Activated naive CD4-positive, alpha-beta T cell (primary cell): ENCODE measurements at places on chromosomes 11 and 22.

GRCh38 chr11:31870609-31871309, 59.6 kb upstream of the PAX6 start:
- no peak for DNase-seq

GRCh38 chr22:23789121-23789520, 2.4 kb downstream of the SMARCB1 start:
- DNase-seq: no peak

DNA sequence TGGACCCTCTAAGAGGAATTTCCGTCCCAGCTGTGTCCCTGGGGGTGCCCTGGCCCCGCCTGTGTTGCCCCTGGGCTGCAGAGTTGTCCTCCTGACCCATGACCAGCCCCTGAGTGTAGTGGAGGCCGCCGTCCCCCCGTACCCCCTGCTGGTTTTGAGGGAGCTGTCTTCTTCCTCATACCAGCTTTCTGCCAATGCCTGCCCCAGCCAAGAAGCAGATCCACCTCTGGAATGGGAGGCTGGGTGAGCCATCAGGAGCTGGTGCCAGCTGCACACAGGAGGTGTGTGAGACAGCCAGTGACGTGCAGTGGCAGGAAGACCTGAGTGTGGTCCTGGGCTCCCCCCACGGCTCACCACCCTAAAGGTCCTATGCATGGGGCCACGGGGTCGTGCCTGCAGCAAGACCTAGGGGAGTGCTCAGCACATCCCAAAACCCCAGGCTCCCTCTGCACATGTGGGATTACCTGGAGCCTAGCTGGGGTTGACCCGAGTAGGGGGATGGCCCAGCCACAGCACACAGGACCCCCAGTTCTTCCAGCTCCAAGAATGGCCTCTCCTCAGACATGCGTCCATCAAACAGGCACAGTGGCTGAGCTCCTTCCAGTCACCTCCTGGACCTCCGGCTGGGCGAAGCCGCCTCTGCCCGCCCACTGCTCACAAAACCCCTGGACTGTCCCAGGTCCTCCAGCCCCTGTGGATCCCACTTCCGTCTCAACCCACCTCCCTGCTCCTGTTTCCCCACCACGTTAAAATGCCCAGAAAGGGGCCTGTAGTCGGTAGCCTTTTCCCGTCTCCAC, 647.6 kb downstream of the BRD1 start:
- no peak for DNase-seq

DNA sequence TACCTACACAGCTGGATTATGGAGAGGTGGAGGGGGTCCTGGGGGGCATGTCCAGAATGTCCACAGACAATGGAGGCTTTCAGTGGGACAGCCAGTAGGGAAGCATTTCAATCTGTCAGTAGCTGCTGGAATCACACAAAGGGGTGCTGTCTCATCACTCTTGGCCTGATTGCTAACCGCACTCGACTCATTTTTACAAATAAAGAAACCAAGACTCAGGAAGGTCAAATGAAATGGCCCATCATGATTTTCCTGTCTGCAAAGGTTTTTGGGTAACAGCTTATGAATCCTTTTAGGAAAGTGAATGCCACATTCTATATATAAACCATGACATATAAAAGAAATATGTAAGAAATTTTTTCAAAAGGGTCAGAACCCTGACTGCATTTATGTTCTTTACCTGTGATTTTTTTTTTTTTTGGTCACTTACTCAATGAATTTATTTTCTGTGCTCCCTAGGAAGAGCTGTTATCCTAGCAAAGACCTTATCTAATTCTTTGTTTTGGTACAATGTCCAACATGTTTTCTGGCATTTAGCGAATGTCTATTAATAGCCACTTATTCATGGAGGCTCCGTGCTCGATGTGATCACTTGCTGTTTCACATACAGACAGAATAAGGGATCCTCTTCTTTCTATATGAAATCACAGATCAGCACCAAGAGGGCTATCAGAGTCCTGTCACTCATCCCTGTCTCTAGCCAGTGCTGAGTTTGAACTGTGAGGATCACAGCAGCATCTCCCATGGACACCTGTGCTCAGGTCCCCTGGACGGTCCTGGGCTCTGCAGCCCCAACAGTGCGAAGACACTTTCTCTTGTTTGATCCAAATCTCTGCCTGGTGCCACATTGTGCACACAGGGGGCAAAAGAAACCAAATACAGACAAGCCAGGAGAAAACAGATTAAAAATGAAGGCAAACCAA, 979.7 kb downstream of the NTM start:
- DNase-seq: no peak

- DNase-seq: peak; percentile 71
Measured at GRCh38 chr11:75532200-75533048, 6.7 kb upstream of the GDPD5 start.

- DNase-seq: no peak
Measured at GRCh38 chr11:72218251-72218745, 1.7 kb downstream of the FOLR2 start.

DNA sequence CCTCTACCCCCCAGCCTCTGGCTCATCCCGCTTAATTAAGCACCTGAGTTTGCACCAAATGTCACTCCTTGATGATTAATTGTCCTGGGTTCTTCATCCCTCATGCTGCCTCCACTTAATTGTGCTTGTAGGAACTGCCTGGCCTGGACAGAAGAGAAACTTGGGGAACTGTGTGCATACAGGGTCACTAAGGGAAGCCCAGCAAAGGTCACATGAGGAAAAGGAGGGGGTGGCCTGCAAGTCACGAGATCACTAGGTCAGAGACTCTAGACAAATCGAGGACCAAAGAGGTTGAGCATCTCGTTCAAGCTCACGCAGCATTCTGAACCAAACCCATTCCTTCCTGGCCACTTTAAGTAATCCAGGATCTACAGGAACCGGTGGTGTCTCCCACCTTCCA, 75.8 kb downstream of the PDE2A start:
- DNase-seq: no peak

- DNase-seq: no peak
Measured at GRCh38 chr11:105456950-105457349, 152.9 kb upstream of the GRIA4 start.

DNA sequence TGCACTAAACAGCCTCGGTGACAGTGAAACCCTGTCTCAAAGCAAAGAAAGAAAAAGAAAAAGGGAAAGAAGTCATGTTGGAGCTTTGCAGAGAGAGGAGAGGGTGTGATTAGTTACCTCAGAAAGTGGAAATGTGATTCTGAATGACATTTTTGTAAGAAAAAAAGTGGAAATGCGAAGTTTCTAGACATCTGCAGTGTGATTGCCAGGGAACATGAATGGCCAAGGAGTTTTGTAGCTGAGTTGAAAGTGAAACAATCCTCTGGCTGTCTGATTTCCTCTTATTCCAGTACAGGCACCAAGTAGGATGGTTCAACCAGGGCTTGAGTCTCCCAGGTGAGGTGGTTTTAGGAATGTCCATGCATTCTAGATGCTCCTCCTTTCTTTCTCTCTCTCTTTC, 17.8 kb upstream of the SYVN1 start:
- no peak for DNase-seq

DNA sequence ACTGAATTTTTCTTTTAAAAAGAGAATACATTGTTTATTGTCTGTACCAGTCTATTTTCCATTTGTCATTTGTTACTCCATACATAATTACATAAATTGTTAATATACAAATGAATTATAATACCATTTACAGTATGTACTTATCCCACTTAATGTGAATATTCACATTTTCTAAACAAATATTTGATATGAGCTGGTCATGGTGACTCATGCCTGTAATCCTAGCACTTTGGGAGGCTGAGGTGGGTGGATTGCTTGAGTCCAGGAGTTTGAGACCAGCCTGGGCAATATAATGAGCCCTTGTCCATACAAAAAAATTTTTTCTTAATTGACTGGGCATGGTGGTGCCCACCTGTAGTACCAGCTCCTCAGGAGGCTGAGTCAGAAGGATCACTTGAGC, 6.8 kb downstream of the SC5D start:
- no peak for DNase-seq

- DNase-seq: no peak
Measured at GRCh38 chr11:35007277-35007676, 90.9 kb downstream of the PDHX start.

GRCh38 chr11:24903555-24903954, 406.7 kb downstream of the LUZP2 start:
- DNase-seq: no peak

- no peak for DNase-seq
Measured at GRCh38 chr11:111976119-111976766, 39.1 kb downstream of the DIXDC1 start.

DNA sequence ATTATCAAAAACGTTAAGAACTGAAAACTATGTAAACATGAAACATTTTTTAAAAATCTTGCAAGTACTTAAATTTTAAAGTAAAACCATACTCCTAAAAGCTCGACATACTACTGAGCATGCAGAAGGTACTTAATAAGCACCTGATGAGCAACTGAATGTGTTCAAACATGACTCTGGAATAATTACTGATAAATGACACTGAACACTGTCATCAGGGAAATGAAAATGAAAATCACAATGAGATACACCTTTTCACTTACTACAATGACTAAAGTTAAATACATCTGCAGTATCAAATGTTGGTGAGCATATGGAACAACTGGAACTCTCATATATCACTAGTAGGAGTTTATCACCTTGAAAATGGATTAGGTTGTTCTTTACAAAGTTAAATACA, 65.2 kb downstream of the PICALM start:
- DNase-seq: no peak

DNA sequence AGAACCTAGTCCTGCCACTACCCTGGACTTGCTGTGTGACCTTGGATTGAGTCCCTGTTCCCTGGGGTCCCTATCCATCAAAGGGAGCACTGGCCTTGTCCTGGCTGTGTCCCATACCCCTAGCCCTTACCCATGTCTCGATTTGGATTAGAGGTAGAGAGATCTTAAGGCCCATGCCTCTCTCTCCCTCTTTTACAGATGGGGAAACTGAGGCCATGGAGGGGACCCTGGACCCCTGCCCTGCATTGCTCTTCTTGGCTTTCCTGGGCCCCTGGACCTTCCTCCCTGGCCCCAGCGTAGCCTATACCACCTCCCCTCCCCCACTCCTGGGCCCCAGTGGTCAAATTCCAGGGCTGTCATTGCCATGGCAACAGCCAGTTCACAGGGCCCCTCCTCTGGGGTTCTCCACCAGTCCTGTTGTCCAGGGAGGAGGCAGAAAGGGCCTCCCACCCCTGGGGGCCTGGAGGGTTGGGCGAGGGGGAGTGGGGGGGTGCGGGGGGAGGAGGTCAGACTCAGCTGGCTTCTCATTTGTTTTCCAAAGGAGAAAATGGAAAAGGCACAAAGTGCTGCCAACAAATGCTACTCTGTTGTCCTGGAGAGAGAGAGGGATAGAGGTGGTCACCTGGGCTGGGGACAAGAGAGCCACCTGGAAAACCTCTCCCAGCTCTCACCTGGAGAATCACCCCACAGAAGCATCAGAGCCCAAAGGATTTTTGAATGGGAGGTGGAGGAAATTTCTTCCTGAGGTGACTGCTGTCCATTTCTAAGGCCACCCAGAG, 23.3 kb downstream of the ARHGEF17 start:
- no peak for DNase-seq

- DNase-seq: peak; percentile 45
Measured at GRCh38 chr11:57424792-57425564, 1.9 kb downstream of the SLC43A3 start.

DNA sequence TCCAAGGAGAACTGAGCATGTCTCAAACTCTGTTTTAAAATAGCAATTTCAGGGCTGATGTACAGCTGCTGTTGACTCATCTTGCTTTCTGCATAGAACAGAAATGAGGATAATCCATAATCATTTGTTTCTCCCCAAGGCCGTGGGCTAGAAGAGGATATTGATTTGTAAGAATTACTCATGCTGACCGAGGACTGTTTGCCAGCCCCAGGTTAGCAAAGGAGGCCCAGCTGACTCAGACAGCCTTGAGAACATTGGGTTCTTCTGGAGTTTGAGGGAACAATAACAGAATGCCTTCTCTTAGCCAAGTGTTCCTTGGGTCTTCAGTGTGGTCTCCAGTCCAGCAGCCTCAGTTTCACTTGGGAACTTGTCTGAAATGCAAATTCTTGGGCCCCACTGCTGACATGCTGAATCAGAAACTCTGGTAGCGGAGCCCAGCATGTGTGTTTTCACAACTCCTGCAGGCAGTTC, 92.0 kb downstream of the ZC3H12C start:
- DNase-seq: no peak

GRCh38 chr11:33317662-33318061, 60.5 kb downstream of the HIPK3 start:
- DNase-seq: no peak

DNA sequence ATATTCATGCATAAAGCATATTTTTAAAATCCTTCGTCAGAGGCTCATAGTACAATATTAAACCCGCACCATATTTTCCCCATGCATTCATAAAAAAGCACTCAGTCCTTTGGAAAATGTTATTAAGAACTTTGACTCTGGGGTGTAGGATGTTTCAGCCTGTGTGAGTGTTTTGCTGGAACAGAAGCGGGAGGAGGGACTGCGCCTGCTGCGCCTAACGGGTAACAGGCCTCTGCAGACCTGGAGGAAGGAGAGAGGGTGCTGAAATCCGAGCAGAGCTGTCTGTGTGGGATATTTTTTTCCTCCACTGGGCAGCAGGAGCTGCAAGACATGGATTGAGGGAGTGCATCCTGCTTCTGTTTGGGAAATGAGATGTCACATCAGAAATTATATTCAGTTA, 483.0 kb downstream of the BRD1 start:
- no peak for DNase-seq

GRCh38 chr11:45890886-45891550, 5.6 kb downstream of the MAPK8IP1 start:
- no peak for DNase-seq

GRCh38 chr11:44709281-44709562, 17.5 kb upstream of the TSPAN18 start:
- no peak for DNase-seq

DNA sequence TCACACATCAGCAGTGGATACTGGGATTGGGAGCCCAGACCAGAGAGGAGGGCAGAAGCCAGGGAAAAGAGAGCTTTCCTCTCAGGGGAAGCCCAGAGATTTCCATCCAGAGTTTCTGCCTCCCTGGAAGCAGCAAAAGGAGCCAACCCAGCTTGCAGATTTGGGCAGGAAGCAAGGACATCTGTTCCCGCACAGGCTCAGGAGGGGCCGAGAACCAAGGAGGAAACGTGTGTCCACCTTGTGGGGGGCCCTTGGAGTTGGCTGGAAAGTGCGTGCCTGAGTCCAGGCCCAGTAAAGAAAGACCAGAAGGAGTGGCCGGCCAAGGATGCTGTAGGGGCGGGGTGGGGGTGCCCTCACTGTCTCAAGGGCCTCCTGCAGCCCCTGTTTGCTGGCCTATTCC, 6.0 kb upstream of the NPTXR start:
- DNase-seq: no peak
